ENCODE measurements at places on chromosomes 11 and 22. TPM values are rescaled to one million over a fixed set of nuclear protein-coding genes. Genes with fewer than 3 reads are reported as not detected.

DNA sequence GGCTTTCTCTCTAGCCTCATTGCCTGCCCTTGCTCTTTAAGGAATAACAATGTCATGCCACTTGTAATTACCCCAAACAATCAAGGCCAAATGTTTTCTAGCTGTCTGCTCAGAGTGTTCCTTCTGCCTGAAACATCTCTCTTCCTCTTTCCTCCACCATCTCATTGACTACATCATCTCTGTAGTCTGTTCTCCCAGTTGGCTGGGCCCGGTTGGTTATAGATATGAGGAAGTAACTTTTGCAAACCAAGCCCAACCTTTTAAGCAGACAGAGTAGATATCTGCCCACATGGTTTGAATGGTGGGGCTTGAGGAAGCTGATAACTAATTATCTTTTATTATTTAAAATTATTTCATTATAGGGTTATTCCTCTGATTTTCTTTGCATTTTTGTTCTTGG is 104.5 kb downstream of the NTM start:
- DNase-seq: no peak

DNA sequence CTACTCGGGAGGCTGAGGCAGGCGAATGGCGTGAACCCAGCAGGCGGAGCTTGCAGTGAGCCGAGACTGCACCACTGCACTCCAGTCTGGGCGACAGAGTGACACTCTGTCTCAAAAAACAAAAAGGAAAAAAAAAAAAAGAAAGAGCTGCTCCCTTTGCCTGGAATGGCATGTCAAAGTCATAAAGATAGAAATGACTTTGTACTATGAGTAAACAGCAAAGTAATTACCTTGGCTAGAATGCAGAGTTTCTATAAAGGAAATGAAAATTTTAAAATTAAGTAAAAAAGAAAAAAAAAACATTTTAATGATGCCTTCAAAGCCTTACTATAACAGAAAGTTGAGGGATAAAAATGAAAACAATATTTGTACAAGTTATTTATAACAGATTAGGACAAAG is 10.1 kb downstream of the PPP2R1B start:
- no peak for DNase-seq

DNA sequence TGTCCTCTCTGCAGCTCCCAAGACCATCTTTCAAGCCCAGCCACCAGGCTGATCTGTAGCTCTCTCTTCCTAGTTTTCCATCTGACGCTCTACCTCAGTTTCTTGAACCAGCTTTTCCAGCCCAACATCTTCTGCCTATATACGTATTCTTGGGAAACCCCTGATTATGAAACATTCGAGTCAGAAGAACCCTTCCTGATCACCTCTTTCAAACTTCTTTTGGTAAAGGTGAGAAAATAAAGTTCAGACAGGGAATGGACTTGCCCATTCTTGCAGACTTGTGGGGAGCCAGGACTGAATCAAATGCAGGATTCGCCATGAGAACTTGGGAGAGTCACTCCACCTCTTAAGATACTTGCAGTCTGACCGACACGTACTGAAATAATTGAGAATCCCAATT is 169.5 kb upstream of the NARS2 start:
- DNase-seq: no peak

SCGB2A2 gene
- total RNA-seq: 737 TPM

DNA sequence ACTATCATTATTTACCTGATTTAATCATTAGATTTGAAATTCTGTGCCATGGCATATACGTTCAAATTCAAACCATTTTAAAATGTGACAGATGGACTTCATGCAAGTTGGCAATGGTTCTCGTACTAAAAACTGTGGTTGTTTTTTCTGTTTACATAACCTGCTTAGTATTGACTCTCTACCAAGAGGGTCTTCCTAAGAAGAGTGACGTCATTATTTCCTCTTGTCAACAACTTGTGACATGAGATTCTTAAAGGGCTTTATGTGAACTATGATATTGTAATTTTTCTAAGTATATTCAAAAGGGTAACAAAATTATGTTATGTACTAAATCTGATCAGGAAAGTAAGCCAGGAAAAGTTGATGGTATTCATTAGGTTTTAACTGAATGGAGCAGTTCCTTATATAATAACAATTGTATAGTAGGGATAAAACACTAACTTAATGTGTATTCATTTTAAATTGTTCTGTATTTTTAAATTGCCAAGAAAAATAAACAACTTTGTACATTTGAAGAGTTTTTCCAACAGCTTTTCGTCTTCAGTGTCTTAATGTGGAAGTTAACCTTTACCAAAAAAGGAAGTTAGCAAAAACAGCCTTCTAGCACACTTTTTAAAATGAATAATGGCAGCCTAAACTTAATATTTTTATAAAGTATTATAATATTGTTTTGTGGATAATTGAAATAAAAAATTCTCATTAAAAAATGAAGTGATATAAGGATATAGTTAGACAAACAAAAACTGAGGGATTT is 87.0 kb downstream of the GRK3 start:
- no peak for DNase-seq

OR2AT4 gene
- not detected for total RNA-seq

- DNase-seq: no peak
Measured at GRCh38 chr22:19943082-19944026, 1.7 kb upstream of the TXNRD2 start.

- DNase-seq: no peak
Measured at GRCh38 chr22:50482107-50483074, 1.0 kb downstream of the ADM2 start.

DNA sequence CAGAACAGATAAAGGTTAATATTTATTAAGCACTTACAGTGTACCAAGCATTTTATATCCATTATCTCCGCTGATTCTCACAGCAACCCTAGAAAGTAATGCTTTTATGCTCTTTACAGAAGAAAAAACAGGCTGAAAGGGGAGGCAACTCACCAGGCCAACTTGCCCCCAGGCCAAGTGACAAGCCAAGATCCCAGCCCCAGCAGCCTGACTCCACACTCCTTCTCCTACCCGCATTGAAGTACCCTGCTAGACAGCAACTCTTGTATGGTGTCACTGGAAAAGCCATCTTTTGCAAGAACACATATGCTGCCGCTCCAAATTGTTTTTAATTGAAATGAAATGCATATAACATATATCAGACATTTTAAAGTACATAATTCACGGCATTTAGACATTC is 25.6 kb downstream of the SMCO4 start:
- no peak for DNase-seq

DNA sequence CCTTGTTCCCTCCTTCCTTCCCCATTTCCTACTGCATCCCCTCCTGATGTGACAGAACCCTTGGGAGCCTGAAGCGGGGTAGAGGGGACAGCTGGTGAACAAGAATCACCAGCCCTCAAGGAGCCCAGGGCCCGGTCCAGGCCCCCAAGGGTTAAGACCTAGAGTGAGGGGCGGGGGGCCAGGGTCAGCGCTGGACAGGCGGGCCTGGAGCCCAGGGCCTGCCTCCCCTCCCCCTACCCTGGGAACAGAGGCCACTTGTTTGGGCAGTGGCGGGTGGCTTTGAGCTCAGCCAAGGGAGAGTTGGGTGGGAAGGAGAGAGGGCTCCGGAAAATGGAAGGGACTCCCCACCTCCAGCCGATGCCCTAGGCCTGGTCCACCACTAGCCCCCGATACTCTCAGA is 2.1 kb downstream of the ARAP1 start:
- DNase-seq: no peak

CCDC89 gene
- not detected for total RNA-seq

Measured in suprapubic skin (tissue), 4 donors.